ENCODE measurements at places on chromosomes 1 and 21. TPM values are rescaled to one million over a fixed set of nuclear protein-coding genes. Genes with fewer than 3 reads are reported as not detected.

- DNase-seq = no peak
Observed at GRCh38 chr1:99829269-99829668, 20.9 kb upstream of the AGL start.

- no peak for DNase-seq
Observed at GRCh38 chr1:42924851-42925760, 33.6 kb downstream of the SLC2A1 start.

- DNase-seq = no peak
Observed at GRCh38 chr1:14015917-14016316, 315.9 kb downstream of the PRDM2 start.

GRCh38 chr1:43634721-43635120 lies 15.2 kb upstream of the KDM4A start:
- no peak for DNase-seq

DNA sequence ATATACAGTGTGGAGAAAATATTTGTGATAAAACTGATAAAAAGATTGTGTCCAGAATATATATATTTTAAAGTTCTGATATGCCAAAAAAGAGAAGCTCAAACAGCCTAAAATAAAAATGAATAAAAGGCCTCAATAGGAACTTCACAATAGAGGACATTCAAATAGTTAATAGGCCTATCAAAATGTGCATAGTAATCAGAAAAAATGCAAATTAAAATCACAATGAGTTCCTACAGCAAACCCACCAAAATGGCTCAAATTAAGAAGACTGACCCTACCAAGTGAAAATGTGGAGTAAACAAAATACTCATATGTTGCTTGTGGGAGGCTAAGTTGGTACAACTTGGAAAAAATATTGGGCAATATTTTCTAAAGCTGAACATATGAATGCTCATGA lies 57.6 kb upstream of the COG2 start:
- DNase-seq = no peak

GRCh38 chr1:191575746-191576145 lies 582.5 kb upstream of the RGS18 start:
- no peak for DNase-seq

GRCh38 chr1:212645546-212646543 lies 37.3 kb downstream of the ATF3 start:
- no peak for DNase-seq

NENF gene
- total RNA-seq = 142 TPM

CADM3 gene
- total RNA-seq = 15.2 TPM

ETV3L gene
- total RNA-seq = not detected

Data from breast epithelium (tissue), 4 donors.